ENCODE measurements at places on chromosomes 1 and 21.

DNA sequence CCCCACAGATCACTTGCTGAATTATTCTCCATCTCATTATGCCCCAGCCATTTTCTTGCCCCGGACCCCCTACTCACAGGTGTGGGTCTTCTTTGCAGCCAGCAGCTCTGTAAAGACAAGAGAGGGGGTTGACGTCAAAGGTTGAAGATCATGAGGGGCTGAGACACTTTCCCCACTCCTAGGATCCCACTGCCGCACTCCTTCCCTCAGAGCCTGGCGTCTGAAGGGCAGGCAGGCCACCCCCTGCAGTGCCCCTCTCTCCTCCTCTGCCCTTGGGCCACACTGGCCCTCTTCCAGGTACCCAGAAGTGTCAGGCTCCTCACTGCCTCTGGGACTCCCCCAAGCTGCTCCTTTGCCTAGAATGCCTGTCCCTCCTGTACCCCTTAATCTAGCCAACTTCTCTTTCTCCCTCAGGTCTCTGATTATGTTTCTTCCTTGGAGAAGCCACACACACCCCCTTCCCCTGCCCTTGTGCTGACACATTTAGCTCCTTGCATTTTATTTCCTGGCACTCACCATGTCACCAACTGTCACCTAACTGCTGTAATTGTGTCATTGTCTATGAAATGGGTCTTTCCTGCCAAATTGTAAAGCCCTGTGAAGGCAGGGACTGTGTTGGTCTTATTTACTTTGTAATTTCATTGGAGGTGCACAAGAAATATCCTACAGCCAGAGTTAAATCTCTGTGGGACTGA is 2.1 kb downstream of the RORC start:
- DNase-seq = no peak

DNA sequence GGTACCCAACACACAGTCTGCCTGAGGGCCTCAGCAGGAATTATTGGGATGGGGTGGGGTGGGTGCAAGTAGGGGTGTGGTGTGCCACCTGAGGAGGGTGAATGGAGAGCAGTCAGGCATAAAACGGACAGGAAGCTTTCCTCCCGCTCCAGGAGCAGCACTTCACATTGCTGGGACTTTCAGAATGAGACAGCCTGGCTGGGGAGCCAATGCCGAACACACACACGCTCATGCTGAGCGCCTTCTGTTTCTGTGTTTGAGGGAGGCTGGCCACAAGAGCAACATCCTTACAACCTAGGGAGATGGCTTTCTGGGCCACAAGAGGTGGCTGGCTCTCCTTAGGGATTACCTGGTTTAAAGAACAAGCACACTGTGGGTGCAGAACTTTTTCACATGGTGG is 98.0 kb downstream of the LAMC2 start:
- DNase-seq = no peak

- DNase-seq = no peak
These were observed 1.7 kb downstream of the PRRX1 start for GRCh38 chr1:170665629-170666028.

GRCh38 chr21:15005391-15005790 is 59.4 kb downstream of the NRIP1 start:
- no peak for DNase-seq

- no peak for DNase-seq
These were observed 216.3 kb upstream of the NR5A2 start for GRCh38 chr1:199811163-199811562.

All from upper lobe of right lung (tissue), 1 donor.